ENCODE measurements at places on chromosomes 7 and 10. TPM values are rescaled to one million over a fixed set of nuclear protein-coding genes. Genes with fewer than 3 reads are reported as not detected.

DNA sequence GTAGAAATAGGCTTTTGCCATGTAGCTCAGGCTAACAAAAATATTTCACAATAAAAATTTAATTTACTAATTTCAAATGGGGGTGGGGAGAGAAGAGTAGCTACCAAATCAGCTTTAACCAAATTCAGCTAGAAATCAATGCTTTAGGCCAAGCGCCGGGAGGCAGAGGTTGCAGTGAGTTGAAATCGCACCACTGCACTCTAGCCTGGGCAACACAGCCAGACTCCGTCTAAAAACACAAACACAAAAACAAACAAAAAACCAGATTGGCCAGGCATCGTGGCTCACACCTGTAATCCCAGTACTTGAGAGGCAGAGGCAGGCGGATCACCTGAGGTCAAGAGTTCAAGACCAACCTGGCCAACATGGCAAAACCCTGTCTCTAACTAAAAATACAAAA, 9.4 kb downstream of the UBE2H start:
- no peak for DNase-seq

GRCh38 chr10:96673318-96674099, 46.8 kb downstream of the PIK3AP1 start:
- DNase-seq, result peak; percentile 88

GRCh38 chr10:64062793-64063192, 541.6 kb downstream of the REEP3 start:
- no peak for DNase-seq

DNA sequence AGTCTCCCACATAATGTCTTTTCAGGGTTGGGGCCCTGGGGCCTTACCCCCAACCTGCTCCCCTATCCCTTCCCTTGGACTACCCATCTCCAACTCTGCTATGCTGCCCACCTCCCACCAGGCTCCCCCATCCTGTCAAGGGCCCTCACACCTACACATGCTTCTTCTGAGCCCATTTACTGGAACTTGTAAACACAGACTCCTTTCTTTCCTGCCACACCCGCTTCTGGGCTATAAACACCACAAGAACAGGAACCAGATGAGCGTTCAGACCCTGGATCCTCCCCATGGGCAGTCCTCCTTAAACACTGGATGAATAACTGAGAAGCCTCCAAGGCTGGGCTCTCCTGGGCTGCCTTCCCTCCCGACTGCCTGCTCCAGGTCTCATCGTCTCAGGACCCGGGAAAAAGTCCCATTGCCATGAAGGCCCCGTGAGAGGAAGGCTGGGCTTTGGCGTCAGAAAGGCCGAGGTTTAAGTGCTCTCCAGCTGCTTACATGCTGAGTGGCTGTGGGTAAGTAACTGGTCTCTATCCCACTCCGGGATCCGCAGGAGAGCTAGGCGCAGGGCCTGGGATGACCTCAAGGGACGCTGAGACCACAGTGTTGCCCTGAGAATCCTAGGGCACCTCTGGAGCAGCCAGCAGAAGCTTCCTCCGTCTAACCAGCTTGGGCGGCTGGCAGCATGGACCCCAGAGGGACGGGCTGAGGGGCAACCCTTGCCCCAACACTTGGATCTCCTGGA, 15.6 kb upstream of the CRHR2 start:
- no peak for DNase-seq

SRRM3 gene
- total RNA-seq, result not detected
